ENCODE measurements at places on chromosomes 1 and 21. TPM values are rescaled to one million over a fixed set of nuclear protein-coding genes. Genes with fewer than 3 reads are reported as not detected.

- no peaks in the 10 kb centered on the region for H3K36me3 ChIP-seq
- DNase-seq = no peak
- H3K27ac ChIP-seq = no peak overlapping the region
- no peaks in the 10 kb centered on the region for H3K27me3 ChIP-seq
Measured at GRCh38 chr1:45089711-45090110, 77.7 kb downstream of the UROD start.

DNA sequence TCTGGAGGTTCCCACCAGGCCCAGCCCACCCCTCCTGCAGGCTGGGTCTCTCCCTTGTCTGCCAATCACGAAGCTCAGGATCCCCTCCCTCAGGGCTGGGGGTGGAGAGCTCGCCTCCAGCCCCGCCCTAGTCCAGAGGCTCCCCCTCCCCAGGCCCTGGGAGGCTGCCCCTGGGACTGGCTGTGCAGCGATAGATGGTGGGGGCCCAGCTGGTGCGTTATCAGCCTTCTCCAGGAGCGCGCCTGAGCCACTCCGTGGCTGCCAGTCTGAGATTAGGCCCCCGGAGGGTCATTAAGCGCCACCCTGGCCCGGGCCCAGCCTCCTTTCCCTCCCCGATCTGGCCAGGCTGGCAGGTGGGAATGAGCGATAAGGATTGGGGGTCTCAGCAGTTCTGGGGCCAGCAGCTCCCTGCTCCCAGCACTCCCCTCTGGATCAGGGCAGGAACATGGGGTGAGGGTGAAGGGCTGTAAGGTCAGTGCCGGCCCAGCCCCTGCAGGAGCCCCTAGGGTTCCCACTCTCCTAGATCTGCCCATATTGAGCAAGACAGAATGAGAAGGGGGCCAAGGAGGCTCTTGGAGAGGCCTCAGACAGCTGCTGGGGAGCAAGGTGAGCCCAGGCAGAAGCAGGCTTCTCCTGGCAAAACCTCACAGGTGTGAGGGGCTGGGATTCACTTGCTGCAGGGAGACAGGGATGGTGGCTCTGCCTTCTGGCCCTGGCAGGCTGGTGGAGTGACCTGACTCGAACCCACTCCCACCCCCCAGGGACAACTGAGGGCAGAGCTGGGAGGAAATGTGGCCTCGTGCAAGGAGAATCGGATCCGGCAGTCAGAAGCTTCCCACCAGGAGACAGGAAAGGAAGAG, 8.5 kb downstream of the PDZK1IP1 start:
- H3K36me3 ChIP-seq = no peaks in the 10 kb centered on the region
- no peak overlapping the region for H3K4me3 ChIP-seq
- peak; percentile 60 for DNase-seq
- H3K27me3 ChIP-seq = no peaks in the 10 kb centered on the region
- H3K4me1 ChIP-seq = peaks cover 16% of the 10 kb centered on the region

DNA sequence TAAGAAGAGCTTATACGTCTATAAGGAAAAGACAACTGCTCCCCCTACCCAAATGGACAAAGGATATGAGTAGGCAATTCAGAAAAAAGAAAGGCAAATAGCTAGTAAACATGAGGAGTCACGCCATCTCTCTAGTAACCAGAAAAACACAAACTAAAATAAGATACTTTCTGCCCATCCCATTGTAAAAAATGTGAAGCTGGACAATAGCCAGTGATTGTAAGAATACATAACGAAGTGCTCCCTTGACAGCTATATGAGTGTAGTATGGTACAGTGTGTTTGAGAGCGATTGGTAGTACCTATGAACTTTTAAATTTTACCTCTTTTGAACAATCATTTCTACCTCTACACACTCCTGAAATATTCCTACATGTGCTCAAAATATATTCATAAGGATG, 7.5 kb upstream of the GJA8 start:
- no peaks in the 10 kb centered on the region for H3K27me3 ChIP-seq
- H3K27ac ChIP-seq = no peak overlapping the region
- H3K4me1 ChIP-seq = peaks cover 3% of the 10 kb centered on the region
- no peak for DNase-seq
- no peaks in the 10 kb centered on the region for H3K36me3 ChIP-seq
- H3K4me3 ChIP-seq = no peak overlapping the region

DNA sequence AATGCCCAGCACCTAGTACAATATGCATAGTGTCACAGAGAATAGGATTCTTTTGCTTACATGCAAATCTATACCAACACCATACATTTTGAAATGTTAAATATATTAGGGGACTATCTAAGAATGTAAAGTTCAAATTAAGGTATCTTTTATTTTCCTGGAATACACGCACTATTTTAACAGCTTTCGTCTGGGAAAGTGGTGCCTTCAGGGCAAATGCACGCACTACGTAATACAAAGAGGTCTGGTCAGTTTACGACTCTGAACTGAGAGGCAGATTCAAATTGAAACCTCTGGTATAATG, 931 bp downstream of the FUBP1 start:
- peak overlapping the region; percentile 98 for H3K27ac ChIP-seq
- no peak for DNase-seq
- peak overlapping the region; percentile 48 for H3K4me3 ChIP-seq
- no peaks in the 10 kb centered on the region for H3K36me3 ChIP-seq

DNA sequence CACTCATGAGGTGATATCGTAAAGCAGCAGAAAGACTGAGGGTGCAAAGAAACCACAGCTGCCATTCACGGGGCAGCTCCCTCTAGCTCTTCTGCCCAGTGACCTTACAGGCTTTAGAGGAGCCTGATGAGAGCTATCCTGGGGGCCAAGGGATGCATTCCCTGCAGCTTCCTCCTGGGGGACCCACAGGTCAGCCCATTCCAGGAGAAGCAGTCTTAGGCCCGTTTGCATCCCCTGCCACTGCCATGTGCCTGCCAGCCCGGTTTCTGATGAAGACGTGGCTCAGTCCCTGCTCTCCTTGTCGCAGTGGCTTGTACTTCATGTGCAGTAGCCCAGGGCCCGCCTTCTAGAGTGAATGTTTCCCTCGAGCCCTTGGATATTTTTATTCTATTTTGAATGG, 22.8 kb downstream of the ATP5PO start:
- H3K27me3 ChIP-seq = no peaks in the 10 kb centered on the region
- H3K36me3 ChIP-seq = no peaks in the 10 kb centered on the region
- no peak for DNase-seq
- no peak overlapping the region for H3K4me3 ChIP-seq
- H3K4me1 ChIP-seq = peaks cover 9% of the 10 kb centered on the region
- no peak overlapping the region for H3K27ac ChIP-seq

DNA sequence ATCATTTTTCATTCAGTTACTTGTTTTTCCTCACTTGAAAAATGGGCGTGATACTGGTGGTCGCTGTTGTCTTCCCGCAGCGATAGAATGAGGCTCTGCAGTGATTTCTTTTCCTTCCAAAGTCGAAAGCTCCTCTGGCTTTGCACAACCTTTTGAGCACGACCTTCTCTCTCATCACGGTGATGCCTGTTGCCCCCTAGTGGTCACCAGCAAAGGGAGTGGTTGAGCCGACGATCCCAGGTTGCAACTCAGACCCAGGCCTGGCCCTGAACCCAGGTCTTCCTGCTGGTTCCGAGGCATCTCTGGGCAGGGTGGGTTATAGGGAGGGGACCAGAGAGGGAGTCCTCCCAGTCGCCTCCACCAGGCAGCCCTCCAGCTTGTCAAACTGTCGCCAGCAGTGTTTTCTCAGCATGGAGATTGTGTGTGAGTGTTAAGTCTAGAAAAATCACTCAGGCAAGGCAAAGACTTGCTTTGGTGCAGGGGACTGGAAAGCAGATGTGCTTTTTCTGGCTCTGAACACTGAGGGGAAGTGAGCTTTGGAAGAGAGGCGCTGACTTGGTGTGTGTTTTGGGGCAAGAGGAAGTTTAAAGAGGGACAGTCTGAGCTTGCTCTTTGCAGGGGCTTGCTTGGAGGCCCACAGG, 285.3 kb downstream of the CAMTA1 start:
- DNase-seq = peak; percentile 39
- H3K4me3 ChIP-seq = peak overlapping the region; percentile 17
- no peak overlapping the region for H3K27ac ChIP-seq
- no peaks in the 10 kb centered on the region for H3K36me3 ChIP-seq
- H3K27me3 ChIP-seq = no peaks in the 10 kb centered on the region

DNA sequence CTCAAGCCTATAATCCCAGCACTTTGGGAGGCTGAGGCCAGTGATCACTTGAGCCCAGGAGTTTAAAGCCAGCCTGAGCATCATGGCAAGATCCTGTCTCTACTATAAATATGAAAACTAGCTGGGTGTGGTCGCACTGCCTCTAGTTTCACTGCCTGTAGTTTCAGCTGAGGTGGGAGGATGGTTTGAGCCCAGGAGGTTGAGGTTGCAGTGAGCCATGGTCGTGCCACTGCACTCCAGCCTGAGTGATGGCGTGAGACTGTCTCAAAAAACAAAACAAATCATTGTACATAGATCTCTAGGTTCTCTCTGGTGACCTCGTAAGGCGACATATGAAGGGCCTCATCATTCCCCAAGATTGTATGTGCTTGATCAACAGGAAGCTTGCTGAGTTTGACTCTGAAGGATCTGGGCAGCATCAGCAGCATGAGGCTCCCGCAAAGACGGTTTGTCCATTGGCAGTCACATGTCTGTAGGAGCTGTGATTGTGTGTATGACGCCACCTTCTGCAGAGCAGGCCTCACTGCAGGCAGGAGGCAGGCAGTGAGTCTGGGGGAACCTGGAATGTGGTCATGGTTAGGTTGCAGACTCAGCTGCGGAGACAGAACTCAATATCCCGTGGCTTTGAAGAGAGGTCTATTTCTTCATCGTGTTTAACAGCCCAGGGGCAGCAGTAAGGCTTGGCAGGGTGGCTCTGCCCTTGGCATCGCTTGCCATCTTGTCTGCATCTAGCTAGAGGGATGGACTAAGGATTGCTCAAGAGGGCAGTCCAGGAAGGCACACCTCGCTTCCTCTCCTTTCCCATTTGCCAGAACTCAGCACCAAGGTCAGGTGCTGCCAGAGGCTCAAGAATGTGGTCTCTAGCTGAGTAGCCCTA, 14.0 kb downstream of the ATP5PO start:
- no peaks in the 10 kb centered on the region for H3K27me3 ChIP-seq
- H3K4me3 ChIP-seq = no peak overlapping the region
- H3K27ac ChIP-seq = no peak overlapping the region

DNA sequence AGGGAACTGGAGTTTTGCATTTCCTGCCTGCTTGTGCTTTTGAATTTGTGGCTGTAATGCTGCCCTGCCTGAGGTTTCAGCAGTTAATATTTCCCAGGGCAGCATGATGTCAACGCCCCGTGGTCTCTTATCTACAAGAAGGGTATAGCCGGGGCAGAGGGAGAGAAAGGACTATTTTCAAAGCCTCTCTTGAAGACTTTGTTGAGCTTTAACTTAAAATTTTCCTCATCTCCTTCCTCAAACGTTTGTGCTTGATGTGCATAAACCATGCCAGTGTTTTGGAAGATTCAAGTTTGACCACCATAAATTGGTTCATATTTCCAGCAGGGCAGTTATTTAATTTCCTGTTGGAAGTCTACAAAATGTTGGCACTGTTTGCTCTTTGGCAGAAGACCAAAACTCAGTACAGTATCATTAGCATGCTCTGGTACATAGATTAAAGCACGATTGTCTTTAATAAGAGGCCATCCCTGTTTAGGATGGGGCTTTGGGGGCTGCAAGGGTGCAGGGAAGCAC, 43.4 kb downstream of the ROR1 start:
- H3K4me3 ChIP-seq = no peak overlapping the region
- no peak overlapping the region for H3K27ac ChIP-seq
- no peaks in the 10 kb centered on the region for H3K36me3 ChIP-seq
- no peak for DNase-seq

GRCh38 chr1:182338806-182339370, 52.7 kb downstream of the GLUL start:
- no peak overlapping the region for H3K27ac ChIP-seq
- H3K4me3 ChIP-seq = no peak overlapping the region
- H3K27me3 ChIP-seq = no peaks in the 10 kb centered on the region
- no peaks in the 10 kb centered on the region for H3K36me3 ChIP-seq
- H3K4me1 ChIP-seq = no peaks in the 10 kb centered on the region

DNA sequence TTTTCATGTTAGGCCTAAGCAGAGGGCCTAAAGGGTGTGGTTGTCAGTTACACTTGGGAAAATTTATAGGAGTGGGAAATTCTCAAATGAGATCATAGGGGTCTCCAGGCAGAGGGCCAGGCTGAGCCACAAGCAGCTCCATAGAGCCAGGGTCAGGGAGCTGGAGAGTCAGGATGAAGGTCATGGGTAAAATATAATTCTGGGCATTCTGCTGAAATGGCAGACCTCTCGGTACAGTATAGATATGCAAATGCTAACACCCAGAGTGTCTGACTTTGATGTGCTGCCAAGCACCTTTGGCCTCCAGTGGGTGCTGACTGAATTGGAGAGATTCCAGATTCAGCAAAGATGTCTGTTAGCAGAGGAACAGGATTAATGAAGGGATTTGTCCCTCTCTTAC, 40.1 kb downstream of the DNM3 start:
- DNase-seq = no peak
- no peak overlapping the region for H3K4me3 ChIP-seq
- no peaks in the 10 kb centered on the region for H3K36me3 ChIP-seq

DNA sequence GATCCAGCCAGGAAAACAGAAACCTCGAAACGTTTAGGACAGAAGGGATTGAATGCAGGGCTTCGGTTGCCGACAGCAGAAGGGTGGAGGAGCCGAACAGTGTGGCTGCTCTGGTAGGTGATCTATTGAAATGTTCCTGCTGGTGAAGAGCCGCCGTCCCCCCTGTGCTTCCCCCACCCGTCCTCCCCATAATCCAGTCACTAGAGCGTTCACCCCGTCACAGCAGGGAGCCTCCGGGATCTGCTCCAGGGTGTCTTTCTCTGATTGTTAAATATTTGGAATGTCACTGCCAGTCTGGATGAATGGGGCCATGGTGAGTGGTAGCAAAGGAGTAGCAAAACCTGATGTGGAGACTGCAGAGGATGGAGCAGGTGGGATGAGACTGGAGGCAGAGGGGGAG, 255.1 kb upstream of the CSF3R start:
- no peaks in the 10 kb centered on the region for H3K27me3 ChIP-seq
- H3K36me3 ChIP-seq = no peaks in the 10 kb centered on the region
- no peak overlapping the region for H3K27ac ChIP-seq
- DNase-seq = no peak
- H3K4me3 ChIP-seq = no peak overlapping the region

DNA sequence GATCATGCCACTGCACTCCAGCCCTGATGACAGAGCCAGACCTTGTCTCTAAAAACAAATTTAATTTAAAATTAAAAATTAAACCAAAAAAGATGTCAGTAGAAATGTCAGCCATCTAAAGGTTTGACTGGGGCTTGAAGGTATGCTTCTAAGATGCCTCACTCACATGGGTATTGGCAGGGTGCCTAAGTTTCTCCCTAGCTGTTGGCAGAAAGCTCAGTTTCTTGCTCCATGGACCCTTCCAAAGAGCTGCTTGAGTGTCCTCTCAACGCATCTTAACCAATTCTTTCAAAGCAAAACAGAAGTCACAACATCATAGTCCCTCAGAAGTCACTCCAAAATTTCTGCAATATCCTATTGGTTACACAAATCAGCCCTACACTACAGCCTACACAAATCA, 231.0 kb upstream of the ADGRL2 start:
- H3K36me3 ChIP-seq = no peaks in the 10 kb centered on the region
- H3K4me3 ChIP-seq = no peak overlapping the region
- no peaks in the 10 kb centered on the region for H3K27me3 ChIP-seq

- H3K27me3 ChIP-seq = no peaks in the 10 kb centered on the region
- peaks cover 16% of the 10 kb centered on the region for H3K4me1 ChIP-seq
- peak; percentile 49 for DNase-seq
- H3K27ac ChIP-seq = no peak overlapping the region
Measured at GRCh38 chr1:109627692-109628399, 8.2 kb downstream of the AMPD2 start.

- no peak overlapping the region for H3K27ac ChIP-seq
- H3K4me3 ChIP-seq = no peak overlapping the region
- peaks cover 34% of the 10 kb centered on the region for H3K4me1 ChIP-seq
- H3K27me3 ChIP-seq = no peaks in the 10 kb centered on the region
Measured at GRCh38 chr1:206498685-206499084, 8.6 kb upstream of the RASSF5 start.

CHIA gene
- total RNA-seq = 18.9 TPM

MSH4 gene
- not detected for total RNA-seq

GJA9 gene
- total RNA-seq = not detected

C8B gene
- not detected for total RNA-seq

OBSCN gene
- total RNA-seq = 28.7 TPM

Measured in upper lobe of left lung (tissue), 6 donors.